ENCODE measurements at places on chromosomes 16 and 17. TPM values are rescaled to one million over a fixed set of nuclear protein-coding genes. Genes with fewer than 3 reads are reported as not detected.

DNA sequence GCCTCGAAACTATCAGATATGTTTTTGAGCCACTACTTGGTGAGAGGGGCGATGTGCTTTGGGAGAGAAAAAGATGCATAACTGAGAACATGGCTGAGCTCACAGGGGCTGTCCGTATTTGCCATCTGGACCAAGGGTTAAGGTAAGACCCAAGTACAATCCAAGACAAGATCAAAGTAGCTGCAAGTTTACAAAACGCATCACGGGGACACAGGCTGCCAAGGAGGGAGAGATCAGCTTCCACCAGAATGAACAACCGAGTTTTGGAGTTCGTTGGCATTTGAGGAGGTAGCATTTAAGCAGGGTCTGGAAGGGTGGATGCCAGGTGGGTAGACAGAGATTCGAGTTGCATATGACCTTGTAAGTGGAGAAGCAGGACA is 2.2 kb downstream of the PITPNC1 start:
- DNase-seq = no peak

The RNF43 gene
- under 0.01 TPM for total RNA-seq

The RANBP10 gene
- total RNA-seq = 5.6 TPM

The EMP2 gene
- total RNA-seq = 31.8 TPM

DNA sequence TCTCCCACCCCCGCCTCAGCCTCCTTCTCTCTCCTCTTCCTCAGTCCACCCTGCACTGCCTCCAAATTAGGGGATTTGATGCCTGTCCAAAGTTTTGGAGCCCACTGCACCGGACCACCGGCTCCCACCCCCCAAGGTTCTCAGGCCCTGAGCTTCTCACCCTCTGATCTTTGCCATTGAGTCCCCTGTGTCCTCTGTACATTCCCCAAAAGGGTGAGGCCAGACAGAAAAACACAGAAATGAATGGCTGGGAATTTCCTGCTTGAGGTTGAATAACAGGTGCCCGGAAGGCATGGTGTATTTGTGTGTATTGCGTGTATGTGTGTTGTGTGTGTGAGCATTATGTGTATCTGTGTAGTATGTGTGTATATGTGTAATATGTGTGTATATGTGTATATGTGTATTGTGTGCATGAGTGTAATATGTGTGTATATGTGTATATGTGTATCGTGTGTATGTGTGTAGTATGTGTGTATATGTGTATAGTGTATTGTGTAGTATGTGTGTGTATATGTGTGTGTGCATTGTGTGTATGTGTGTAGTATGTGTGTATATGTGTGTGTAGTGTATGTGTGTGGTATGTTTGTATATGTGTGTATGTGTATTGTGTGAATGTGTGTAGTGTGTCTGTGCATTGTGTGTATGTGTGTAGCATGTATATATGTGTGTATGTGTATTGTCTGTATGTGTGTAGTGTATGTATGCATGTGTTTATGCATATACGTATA is 16.0 kb upstream of the CCL17 start:
- no peak for DNase-seq

DNA sequence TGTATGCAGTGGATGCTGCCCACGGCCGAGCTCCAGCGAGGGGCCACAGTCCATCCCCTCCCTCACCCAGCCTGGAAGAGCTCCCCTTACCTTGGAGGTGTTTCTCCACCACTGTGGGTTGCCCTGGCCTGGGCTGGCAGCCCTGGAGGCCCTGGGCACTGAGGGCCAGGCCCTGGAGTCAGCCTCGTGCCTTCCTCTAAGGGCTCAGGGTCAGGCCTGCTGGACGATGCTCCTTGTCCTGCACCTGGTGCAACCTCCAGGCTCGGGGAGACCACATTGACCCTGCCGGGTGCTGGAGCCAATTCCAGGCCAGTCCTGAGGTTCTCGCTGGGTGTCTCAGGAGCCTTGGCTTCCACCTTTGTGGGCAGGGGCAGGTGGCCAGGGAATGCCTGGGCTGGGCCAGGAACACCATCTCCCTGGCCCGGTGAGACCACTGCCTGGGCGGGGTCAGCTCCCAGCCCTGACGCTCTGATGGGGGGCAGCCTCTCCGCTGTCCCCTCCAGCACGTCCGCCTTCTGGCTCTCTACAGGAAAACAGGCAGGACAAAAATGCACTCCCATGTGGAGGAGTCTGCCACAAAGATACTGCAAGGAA is 10.4 kb downstream of the MYLK3 start:
- DNase-seq = no peak

DNA sequence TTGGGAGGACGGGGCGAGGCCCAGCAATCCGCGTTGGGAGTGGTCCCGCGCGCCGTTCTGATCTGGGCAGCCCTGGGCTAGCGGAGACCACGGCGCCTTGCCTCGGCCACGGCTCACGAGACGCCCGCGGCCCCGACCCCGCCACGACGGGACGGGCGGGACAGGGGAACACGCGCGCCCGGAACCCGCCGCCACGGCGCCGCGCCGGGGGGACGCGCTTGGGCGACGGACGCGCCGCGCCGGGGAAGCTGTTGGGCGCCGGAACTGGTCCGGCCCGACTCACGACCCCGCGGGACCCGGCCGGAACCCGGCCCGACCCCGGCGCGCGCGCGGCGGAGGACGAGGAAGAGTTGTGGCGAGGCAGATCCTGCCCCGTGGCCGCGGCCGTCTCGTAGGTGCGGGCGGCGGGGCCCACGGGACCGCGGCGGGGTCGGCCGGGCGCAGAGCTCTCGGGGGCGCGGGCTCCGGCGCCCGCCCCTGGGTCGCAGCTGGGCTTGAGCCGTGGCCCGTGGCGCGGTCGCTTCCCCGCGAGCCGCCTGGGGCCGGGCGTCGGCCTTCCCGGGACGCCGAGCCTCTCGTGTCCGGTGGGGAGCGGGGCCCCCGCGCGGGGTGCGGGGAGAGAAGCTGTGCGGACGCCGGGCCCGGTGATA is at the start of gene ACSF3:
Gene ACSF3, plus strand, starts transcription at position 251 of the 650 bp plus-strand sequence. CDS start 6,830 bp downstream, outside the sequence.
- DNase-seq = peak; percentile 99

The CPHXL2 gene
- not detected for total RNA-seq

The MPO gene
- total RNA-seq = under 0.01 TPM

GRCh38 chr17:7841396-7841914 is 7.4 kb downstream of the KDM6B start:
- DNase-seq = peak; percentile 99

The PRR11 gene
- total RNA-seq = 418 TPM

The HBZ gene
- not detected for total RNA-seq

The CDRT15L2 gene
- total RNA-seq = not detected

DNA sequence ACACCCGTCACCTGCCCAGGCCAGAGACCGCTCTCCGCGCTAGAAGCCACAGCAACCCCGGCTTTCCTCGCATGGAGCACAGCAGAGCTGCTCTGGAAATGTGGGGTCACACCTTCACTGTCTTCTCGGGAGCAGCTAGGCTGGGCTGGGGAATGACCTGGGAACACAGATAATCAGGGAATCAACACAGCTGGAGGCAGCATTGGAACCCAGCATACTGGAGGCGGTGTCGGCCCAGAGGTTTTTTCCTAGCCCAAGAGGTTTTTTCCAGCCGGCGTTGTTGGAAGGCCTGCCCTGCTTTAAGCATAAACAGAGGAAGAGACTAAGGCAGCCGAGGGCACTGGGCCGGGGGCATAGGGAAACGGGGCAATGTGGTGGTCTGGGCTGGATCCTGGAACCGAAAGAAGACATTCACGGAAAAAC is 791 bp upstream of the PLD6 start:
- peak; percentile 88 for DNase-seq

- DNase-seq = no peak
Observed at GRCh38 chr17:32518646-32519227, 31.9 kb downstream of the CDK5R1 start.

DNA sequence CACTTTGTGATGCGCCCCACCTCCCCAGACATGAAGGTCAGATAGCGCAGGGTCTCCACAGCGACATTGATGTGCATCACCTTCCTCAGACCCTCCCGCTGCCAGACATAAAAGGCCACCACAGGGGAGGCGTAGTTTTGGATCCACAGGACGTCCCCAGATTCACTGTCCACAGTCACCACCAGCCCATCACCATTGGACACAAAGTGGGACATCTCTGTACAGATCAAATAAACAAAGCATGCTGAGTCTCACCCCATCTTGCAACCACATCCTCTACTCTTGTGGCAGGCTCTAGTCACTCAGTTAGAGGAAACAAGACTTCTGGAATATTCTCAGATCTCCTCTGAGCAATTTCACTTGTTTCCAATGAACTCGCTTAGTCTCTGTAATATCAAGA is 46.3 kb upstream of the ICAM2 start:
- no peak for DNase-seq

The CD300H gene
- total RNA-seq = not detected

- DNase-seq = no peak
Observed at GRCh38 chr17:12839042-12839441, 49.7 kb downstream of the ARHGAP44 start.

- peak; percentile 85 for DNase-seq
Observed at GRCh38 chr17:1492249-1493206, at the start of gene MYO1C. Gene MYO1C, minus strand, starts transcription at chr17:1492686. Its CDS starts 199 bp downstream, at chr17:1492487.

DNA sequence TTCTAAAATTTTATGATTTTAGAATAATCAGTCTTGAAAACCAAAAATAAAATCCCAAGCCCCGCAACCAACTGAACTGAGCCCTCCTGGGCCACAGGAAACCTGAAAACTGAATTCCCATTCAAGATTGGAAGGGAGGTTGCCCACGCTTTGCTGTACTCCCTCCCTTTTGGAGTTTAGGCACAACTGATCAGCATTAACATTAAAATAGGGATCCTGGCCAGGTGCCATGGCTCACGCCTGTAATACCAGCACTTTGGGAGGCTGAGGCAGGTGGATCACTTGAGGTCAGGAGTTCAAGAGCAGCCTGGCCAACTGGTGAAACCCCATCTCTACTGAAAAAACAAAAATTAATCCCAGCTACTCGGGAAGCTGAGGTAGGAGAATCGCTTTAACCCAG is 52.7 kb upstream of the NETO2 start:
- no peak for DNase-seq

DNA sequence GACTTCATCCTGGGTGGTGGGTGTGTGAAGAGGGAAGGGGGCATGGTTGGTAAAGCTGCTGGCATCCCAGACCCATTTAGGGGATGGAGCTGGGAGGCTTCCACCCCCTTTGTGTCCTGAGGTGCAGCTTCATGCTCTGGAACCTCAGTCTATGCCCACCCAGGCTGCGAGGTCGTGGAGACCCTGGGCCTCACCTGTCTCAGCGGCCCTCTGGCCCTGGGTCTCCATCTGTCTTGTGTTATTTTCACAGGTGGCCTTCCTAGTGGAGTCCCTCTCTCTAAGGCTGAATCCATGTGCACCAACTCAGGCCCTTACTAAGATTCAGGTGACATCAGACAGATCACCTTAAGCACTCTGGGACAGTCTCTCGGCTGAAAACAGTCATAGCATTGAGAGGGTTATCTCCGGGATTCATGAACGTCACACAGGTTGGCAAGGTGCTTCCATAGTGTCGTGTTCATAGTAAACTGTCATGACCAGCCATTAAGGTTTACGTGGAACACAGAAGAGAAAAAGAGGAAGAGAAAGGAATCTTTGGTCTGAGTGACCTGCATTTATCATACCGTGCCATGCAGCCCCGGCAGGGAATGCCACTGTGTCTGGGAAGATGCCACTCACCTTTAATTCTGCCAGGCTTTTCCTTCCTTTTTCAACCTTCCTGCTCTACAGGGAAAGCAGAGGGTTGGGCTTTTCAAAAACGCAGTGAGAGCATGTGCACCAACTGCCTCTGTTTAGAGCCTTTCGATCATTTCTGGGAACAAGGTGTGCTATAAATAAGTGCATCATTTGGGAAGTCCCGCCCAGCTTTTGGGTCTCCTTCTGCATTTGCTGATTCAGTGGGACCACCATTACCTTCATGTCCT is 4.5 kb upstream of the FOXL1 start:
- peak; percentile 57 for DNase-seq

- DNase-seq = no peak
Observed at GRCh38 chr16:87235810-87236515, 81.2 kb downstream of the C16orf95 start.

DNA sequence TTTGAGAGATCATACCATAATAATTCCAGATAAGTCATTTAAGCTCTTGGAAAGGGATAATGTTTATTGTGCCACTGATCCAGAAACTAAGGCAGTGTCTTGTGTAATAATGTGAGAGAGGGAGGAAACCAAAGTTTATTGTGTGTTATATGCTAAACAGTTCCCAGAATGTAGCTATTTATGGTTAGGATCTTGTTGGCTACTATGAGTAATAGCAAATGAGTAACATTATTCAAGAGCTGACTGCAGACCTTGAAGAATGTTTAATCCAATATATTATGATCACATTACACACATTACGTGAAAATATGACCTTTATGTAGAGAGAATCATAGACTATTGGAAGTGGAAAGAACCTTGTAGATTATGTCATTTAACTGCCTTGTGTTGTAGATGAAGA is 139.5 kb downstream of the BCAS3 start:
- peak; percentile 90 for DNase-seq

- DNase-seq = no peak
Observed at GRCh38 chr17:48123111-48123510, 15.5 kb downstream of the SNX11 start.

The TBL3 gene
- total RNA-seq = 22.4 TPM

The TP53TG3E gene
- total RNA-seq = not detected

DNA sequence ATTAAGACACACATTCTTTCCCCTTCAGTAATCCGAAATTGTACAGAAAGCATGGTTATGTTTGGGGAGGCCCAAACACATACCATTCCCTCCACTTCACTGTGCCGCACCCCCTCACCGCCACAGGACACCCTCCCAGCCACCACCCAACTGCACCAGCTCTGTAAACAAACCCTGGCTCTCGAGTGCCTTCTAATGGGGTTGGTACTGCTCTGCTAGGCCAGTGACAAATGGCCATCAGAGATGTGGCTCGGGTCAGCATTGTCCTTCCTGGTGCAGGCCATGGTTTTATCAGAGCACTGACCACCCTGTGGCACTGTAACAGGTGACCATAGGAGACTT is 24.0 kb upstream of the SREBF1 start:
- DNase-seq = peak; percentile 29

The ZP2 gene
- not detected for total RNA-seq

The SSTR5 gene
- total RNA-seq = not detected

- DNase-seq = no peak
Observed at GRCh38 chr17:73142872-73143381, 21.9 kb upstream of the SSTR2 start.

The AIPL1 gene
- total RNA-seq = not detected

DNA sequence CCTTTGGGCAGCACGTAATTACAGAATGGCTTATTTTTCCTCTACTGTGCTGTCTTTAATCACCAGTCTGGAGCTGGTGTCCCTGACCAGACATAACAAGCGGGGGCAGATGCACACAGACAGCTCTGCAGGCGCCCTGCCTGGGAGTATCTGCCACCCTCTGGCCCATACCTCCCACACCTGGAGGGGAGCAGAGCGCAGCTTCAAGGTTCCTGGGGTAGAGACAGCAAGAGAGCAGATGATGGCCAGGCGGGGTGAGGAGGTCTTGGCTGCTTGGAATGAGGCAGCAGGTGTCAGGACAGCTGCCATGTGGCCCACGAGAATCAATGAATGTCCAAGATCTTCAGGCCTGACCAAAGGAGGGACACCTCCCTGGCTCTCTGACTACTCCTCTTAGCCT is 23.8 kb downstream of the TMEM94 start:
- peak; percentile 47 for DNase-seq

GRCh38 chr17:59328601-59329000 is 2.9 kb upstream of the YPEL2 start:
- DNase-seq = no peak

GRCh38 chr16:57107321-57107922 is 15.0 kb downstream of the CPNE2 start:
- peak; percentile 13 for DNase-seq
